Fibroblast of the aortic adventitia (primary cell): ENCODE measurements at places on chromosomes 7 and 10.

DNA sequence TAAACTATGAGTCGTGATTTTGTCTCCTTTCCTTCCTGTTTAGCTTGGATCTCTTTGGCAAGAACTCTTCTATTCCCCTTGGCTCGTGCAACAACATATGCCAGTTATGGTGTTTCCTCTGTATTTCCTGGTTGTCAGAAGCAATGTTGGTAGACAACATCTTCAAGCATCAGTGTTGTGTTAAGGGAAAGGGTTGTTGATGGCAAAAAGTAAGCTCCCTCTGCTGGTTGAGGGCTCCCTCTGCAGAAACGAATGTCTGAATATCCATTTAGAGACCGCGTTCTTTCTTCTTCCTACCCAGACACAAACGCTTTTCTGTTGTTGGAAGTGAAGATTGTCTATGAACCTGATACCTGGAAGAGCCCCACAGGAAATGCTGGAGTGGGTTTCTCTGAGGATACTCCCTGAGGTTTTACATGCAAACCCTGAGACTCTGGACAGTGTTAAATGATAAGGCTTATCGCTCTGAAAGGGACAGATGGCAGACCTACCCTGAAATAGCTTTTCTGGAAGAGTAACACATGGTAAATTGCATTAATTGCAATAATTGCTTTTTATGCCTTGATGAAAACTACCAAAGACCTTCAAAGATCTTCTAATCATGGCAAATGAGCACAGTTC, 23.5 kb upstream of the C1QL3 start:
- DNase-seq: peak; percentile 56

- peak; percentile 97 for DNase-seq
Measured at GRCh38 chr10:110857265-110858171, 14.2 kb upstream of the PDCD4 start.

GRCh38 chr7:134907000-134907399, 79.3 kb upstream of the AGBL3 start:
- DNase-seq: no peak

DNA sequence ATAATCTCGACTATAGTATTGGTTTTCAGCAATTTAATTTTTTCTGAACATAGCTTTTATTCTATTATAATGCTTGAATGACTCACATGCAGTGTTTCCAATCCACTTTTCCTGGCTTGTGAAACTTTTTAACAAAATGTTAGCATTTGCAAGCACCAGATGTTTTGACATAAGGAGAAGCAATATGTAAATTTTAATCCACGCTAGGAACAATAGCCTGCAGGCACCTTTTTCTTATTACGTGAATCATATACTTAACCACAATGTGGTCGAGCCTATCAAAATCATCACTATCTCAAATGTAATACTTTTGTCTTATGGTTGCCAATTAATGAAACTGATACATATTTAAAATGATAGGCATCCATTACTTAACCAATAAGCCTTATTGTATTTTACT, 97.1 kb downstream of the TFEC start:
- DNase-seq: peak; percentile 16
